ENCODE measurements at places on chromosomes 2 and 18.

- no peaks in the 10 kb centered on the region for H3K4me1 ChIP-seq
- no peak for DNase-seq
- H3K4me3 ChIP-seq, result no peak overlapping the region
Observed at GRCh38 chr18:44709307-44710126, 28.8 kb downstream of the SETBP1 start.

GRCh38 chr2:25302758-25303375, 38.9 kb downstream of the DNMT3A start:
- peaks cover 6% of the 10 kb centered on the region for H3K36me3 ChIP-seq
- H3K27ac ChIP-seq, result no peak overlapping the region
- no peaks in the 10 kb centered on the region for H3K27me3 ChIP-seq
- H3K4me1 ChIP-seq, result no peaks in the 10 kb centered on the region
- H3K4me3 ChIP-seq, result no peak overlapping the region

DNA sequence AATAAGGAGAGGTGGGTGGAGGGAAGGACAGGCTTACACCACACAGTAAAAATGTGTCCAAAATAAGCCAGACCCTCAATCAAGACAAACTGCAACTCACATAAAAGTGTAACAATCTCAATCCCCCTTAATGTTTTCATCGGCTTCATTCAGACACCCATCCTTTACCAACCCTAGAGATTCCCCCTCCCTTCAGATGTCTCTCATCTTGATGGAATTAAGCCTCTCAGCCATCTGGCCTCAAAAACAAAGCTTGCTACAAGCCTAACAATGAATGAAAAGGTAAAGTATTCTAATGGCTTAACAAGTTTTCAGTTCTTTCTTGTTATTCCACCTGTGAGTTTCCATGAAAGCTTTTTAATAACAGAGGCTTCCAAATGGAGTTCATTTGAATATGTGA, 5.2 kb downstream of the RTTN start:
- no peak overlapping the region for H3K27ac ChIP-seq
- H3K36me3 ChIP-seq, result no peaks in the 10 kb centered on the region
- H3K27me3 ChIP-seq, result no peaks in the 10 kb centered on the region
- DNase-seq, result no peak

DNA sequence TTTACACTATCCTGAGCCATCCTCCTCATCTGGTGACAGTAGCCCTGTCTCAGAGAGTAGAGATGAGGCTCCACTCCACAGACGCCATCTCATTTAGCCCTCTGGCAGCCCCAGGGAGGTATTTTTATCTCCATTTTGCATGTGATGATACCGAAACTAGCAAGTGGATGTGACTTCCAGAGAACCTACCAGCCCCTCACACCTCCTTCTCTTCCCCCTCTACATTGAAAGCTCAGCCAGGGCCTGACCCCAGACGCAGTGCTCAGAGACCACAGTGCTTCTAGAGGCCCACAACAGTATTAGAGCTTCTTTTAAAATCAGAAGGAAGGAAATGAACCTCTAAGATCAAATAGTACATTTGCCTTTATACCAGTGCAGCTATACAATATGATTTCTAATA, 8.3 kb downstream of the GYPC start:
- no peak overlapping the region for H3K4me3 ChIP-seq
- DNase-seq, result no peak
- no peaks in the 10 kb centered on the region for H3K27me3 ChIP-seq
- H3K27ac ChIP-seq, result no peak overlapping the region

DNA sequence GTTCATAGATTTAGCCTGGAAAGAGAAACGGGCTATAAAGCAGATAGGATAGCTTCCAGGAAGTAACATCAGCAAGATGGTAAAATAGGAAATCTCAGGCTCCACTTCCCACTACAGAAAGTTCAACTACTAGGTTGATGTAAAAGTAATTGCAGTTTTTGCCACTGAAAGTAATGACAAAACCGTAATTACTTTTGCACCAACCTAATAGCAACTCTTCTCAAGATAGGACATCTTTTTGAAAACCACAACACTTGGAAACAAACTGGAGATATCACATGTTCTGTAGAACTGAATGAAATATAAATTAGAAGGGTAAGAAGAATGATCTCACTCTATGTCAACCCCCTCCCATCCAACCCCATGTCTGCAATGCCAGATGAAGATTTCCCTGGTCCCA, 1154.3 kb downstream of the BCL11A start:
- no peaks in the 10 kb centered on the region for H3K27me3 ChIP-seq
- H3K4me1 ChIP-seq, result no peaks in the 10 kb centered on the region
- no peak overlapping the region for H3K4me3 ChIP-seq
- H3K27ac ChIP-seq, result no peak overlapping the region

DNA sequence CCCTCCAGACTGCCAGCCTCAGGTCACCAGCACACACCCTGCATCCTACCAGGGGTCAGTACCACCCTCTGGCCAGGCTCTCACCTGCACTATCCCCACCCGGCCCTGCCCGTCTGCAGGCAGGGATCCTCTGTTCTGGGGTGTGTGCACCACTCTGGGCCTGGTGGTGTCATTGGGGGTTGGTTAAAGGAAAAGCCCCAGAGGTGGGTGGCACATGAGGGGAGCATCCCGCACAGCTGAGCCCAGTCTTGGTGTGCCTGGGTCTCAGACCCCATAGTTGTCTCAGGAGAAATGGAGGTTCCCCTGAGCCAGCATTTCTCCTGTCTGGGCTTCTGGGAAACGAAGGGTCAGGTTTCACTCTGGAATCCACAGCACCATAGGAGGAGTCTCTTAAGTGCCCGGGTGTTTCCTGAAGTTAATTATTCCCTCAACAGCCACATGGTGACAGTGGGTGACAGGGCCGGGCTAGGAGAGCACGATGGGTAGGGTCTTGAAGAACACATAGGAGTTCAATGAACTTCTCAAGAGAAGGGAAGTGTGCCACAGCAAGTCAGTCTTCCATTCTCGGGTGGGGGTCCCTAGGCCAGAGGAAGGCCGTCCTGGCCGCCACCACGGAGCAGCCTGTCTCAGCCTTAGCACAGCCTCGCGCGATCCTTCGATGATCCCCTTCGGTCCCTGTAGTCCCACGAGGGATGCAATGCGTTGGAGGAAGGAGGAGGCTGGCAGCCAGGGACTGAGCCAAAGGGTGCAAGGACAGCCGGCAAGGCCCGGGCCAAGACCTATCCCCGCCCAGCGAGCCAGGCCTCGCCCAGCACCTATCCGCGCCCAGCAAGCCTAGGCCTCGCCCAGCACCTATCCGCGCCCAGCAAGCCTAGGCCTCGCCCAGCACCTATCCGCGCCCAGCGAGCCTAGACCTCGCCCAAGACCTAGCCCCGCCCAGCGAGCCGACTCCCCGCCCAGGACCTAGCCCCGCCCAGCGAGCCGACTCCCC, 1.1 kb upstream of the FARP2 start:
- H3K27ac ChIP-seq, result peak overlapping the region; percentile 67
- H3K27me3 ChIP-seq, result no peaks in the 10 kb centered on the region
- DNase-seq, result peak; percentile 95
- H3K4me1 ChIP-seq, result peaks cover 24% of the 10 kb centered on the region

- H3K4me1 ChIP-seq, result no peaks in the 10 kb centered on the region
- H3K36me3 ChIP-seq, result no peaks in the 10 kb centered on the region
- H3K27me3 ChIP-seq, result no peaks in the 10 kb centered on the region
- DNase-seq, result no peak
- no peak overlapping the region for H3K4me3 ChIP-seq
- H3K27ac ChIP-seq, result no peak overlapping the region
Observed at GRCh38 chr2:206064077-206064476, 21.9 kb downstream of the INO80D start.

DNA sequence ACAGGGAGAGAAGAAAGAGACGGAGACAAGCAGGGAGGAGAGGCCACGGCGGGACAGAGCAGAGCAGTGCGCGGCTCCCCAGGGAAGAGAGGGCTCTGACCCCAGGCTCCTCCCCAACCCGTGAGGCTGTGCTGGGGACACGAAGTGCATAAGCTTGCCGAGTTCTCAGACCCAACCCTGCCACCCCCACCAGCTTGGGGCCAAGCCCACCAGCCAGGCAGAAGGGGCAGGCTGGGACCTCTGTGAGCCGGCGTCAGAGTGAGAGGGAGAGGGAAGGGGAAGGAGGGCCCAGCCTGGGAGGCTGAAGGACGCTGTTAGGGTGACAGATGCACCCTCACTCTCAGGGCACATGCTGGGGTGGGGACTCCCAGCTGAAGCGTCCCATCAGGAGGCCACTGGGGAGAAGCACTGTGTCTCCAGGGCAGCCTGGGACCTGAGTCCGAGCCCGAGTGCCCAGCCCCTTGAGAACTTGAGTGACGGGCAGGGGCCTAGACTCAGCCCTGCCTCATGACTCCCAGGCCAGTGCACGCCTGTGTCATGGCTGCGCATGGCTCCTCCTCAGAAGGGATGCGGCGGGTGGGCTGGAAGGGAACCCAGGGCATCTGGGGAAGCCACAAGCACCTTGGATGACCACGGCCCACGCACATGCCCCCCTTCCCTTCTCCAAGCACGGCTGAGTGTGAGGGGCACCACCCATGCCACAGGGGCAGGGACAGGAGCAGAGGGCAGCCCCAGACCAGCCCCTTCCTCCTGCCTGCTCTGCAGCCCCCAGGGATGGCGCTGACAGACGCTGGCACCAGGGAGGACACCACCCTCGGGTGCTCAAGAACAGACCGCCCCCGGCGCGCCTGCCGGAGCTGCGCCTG, 31.0 kb downstream of the MTERF4 start:
- H3K27ac ChIP-seq, result no peak overlapping the region
- H3K4me3 ChIP-seq, result no peak overlapping the region
- H3K4me1 ChIP-seq, result no peaks in the 10 kb centered on the region
- no peak for DNase-seq
- no peaks in the 10 kb centered on the region for H3K27me3 ChIP-seq

GRCh38 chr2:208192611-208193236, 2.9 kb upstream of the C2orf80 start:
- H3K4me1 ChIP-seq, result no peaks in the 10 kb centered on the region
- no peak overlapping the region for H3K27ac ChIP-seq
- H3K27me3 ChIP-seq, result no peaks in the 10 kb centered on the region
- H3K36me3 ChIP-seq, result no peaks in the 10 kb centered on the region
- no peak overlapping the region for H3K4me3 ChIP-seq

DNA sequence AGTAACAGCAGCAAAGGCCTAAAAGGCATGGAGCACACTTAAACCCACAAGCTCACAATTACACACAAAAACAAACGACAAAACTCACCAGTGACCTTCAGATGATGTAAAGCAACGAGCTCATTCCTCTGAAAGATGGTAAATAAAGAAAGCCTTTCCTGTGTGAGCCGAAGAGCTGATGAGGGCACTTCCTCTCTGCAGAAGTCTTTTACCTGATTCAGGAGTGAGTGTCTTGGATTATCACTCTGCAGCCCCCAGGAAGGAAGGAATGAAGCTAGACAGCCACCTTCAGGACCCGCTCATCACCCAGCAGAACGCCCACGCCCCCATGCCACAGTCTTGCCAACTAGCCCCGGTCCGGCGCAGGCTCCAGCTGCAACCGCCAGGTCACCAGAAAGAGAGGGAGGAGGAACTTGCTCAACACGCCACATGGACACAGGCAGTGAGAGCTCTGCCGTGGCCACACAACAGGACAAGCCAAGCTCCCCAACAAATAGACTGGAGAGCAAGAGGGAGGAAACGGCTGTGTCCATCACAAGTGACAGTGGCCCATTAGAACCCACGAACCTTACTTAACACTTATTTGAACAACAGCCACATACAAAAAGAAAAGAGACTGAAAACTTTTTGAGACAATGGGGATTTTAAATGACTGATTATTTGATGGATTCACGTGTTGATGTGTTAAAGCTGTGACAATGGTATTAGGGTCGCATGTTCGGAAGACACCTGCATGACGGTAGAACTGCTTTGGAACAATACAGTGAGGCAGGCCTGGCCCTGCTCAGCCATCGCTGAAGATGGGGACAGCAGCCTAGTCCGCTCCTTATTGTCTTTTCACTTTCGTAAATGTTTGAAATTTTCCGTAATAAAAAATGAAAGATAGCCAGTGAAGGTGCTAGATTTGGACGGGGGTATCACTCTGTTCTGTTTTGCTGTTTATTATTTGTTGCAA, 127.3 kb downstream of the HDAC4 start:
- H3K36me3 ChIP-seq, result no peaks in the 10 kb centered on the region
- no peak overlapping the region for H3K27ac ChIP-seq
- DNase-seq, result no peak
- no peaks in the 10 kb centered on the region for H3K27me3 ChIP-seq
- no peaks in the 10 kb centered on the region for H3K4me1 ChIP-seq

- no peak overlapping the region for H3K4me3 ChIP-seq
- H3K27ac ChIP-seq, result no peak overlapping the region
- no peak for DNase-seq
Observed at GRCh38 chr2:11777066-11777782, 30.8 kb downstream of the LPIN1 start.

DNA sequence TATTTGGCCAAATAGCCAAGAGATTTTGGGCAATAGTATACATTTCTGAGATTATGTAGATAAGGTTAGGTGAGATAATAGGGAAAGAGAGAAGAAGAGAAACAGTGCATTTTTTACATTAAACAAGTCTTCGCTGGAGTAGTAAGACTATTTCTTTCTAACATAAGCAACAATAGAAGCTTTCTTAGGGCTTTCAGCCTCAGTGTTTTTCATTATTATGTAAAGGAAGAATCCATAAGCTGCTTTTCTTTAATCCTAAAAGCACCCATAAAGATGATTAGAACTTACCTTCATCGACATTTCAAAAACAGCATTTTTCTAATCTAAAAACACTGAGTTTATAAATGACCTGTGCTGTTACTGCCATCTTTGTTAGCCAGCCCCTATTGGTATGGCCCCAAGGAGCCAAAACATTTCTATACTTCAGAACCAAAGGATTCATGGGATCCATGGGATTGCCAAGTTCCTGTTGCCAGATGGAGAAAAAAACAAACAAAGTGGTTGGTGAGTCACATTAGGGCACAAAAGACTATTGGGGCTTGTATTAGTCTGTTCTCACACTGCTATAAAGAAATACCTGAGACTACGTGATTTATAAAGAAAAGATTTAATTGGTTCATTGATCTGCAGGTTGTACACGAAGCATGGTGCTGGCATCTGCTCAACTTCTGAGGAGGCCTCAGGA, 88.2 kb downstream of the SCG2 start:
- H3K4me1 ChIP-seq, result no peaks in the 10 kb centered on the region
- no peak overlapping the region for H3K4me3 ChIP-seq
- no peak for DNase-seq
- no peak overlapping the region for H3K27ac ChIP-seq
- no peaks in the 10 kb centered on the region for H3K36me3 ChIP-seq

DNA sequence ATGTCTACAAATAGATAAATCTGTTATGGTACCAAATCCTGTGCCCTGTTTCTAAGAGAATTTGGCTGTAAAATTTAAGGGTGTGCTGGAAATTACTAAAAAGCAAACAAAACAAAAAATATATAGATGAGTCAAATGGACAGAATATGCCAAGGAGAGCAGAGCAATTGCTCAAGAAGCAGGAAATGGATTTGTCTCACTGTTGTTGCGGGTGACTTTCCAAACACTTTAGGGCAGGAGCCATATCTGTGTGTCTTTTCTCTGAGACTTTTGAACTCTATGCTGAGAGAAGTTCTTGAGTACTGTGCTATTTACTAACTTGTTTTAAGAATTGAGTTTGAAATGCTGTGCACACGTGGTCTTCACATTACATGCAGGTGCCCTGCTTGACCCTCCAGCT, 221.7 kb downstream of the PHLPP1 start:
- H3K4me1 ChIP-seq, result no peaks in the 10 kb centered on the region
- no peak for DNase-seq
- no peak overlapping the region for H3K4me3 ChIP-seq
- H3K36me3 ChIP-seq, result no peaks in the 10 kb centered on the region
- no peak overlapping the region for H3K27ac ChIP-seq
- H3K27me3 ChIP-seq, result no peaks in the 10 kb centered on the region

- H3K27ac ChIP-seq, result no peak overlapping the region
- no peaks in the 10 kb centered on the region for H3K36me3 ChIP-seq
- no peak for DNase-seq
- no peaks in the 10 kb centered on the region for H3K4me1 ChIP-seq
- H3K27me3 ChIP-seq, result no peaks in the 10 kb centered on the region
- no peak overlapping the region for H3K4me3 ChIP-seq
Observed at GRCh38 chr2:190579915-190580846, 45.7 kb upstream of the NEMP2 start.

Measured in pancreas (tissue), 10 donors.